ENCODE measurements at places on chromosomes 1 and 21.

- DNase-seq: no peak
These were observed 141.0 kb downstream of the USP25 start for GRCh38 chr21:15870819-15871218.

DNA sequence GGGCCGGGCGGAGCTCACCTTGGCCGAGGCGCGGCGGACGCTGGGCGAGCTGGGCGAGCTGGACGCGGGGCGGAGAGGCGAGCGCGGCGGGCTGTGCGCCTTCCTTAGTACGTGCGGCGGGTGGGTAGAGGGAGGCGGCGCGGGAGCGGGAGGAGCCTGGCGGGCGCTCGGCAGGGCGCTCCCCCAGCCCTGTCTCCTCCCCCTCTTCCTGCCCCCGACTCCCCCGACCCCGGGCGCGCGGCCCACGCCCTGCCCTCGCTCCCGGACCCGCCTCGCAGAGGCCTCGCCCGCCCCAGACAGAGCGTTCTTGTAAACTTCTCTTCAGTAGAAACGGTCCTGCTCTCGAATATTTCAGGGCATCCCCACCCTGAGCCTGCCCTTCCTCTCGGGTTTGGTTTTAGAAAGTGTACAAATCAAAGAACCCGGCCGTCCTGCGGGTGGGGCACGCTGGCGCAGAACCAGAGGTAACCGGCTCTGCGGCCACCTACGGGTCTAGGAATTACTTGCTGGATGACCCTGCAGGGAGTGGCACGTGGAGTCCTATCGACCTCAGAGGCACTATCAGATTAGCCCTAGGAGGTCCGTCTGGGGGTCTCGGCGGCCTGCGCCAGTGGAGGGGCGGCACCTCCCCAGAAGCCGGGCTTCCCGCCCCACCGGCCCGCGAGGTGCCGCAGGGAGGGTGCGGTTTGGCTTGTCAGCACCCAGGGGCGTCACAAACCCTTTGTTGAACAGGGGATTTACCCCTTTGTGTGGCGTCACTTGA lies at the start of gene S100A10:
Gene S100A10 (minus strand): TSS at position 126 of the 763 bp plus-strand sequence. CDS start 7,629 bp downstream, outside the sequence.
- DNase-seq: peak; percentile 51

DNA sequence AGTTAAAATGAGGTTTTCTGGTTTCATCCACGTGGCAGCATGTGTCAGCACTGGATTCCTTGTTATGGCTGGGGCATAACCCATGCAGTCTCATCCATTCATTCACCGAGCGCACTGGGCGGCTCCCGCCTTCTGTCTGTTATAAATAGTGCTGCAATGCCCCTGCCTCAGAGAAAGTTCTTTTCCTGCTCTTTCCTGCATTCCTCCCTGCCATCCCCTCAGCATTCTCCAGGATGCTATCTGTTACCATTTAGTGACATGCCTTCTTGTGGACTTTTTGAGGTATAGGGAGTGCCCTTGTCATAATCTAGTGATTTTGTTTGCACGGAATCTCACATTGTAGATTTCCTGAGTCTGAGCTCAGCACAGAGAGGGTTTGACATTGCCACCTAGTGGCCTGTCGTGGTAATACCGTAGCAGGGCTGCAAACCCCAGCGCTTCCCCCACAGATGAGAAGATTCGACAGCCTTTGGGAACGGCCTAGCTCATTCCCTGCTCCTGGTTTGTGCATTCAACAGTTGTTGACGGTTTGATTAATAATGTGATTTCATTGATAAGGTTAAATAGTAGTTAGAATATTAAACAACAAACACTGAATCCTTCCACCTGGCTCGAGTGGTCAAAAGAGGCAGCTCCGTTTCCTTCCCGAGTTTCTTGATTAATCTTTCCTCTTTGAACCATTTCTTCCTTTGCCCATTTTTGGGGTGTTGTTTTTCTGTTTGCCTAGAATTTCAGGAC lies 46.3 kb downstream of the UMODL1 start:
- peak; percentile 58 for DNase-seq

GRCh38 chr1:50570066-50570468 lies 146.8 kb upstream of the DMRTA2 start:
- peak; percentile 40 for DNase-seq

- DNase-seq: no peak
These were observed 134.5 kb upstream of the MAGI3 start for GRCh38 chr1:113255720-113256347.

DNA sequence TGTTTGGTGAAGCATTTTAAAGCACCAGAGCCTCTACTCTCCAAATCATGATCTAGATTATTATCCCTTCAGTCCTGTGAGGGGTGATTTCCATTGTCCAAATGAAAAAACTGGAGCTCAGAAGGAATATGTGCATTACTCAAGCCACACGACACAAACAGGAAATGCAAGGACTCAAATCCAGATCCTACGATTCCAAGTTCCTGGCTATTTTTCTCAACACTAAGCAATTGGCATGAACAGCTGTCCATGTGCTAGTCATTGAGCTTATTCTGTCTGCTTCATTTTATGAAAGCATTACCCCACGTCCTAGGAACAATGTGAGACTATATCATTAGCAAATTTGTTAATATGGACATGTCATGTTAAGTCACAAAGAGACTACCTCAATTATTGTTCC lies 273.1 kb upstream of the LYPLAL1 start:
- no peak for DNase-seq

GRCh38 chr1:115219927-115220326 lies 118.1 kb downstream of the NGF start:
- no peak for DNase-seq

DNA sequence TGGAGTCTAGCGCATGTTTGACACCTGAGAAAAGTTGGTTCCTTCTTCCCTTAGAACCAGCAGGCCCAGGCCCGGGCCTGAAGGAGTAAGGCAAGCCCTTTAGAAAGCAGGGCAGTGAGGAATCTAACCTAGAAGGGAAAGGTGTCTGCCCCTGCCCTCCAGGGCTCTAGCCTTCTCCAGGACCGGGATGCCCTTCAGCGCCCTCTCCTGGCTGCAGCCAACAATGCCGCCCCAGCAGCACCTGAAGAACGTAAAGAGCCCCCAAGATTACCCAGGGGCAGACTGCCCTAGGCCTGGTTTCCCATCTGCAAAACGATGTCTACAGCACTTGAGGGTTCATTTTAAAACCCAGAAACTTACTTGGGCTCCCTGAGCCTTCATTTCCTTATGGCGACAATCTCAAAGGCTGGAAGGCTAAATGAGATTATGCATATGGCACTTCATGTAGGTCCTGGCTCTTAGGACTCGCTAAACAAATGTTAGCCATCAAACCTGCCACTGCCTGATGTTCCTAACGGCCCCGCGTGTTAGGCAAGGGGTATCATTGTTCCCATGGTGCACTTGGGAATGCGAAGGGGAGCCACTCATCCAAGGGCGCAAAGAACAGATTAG lies 106.7 kb upstream of the KLHDC7A start:
- DNase-seq: no peak

DNA sequence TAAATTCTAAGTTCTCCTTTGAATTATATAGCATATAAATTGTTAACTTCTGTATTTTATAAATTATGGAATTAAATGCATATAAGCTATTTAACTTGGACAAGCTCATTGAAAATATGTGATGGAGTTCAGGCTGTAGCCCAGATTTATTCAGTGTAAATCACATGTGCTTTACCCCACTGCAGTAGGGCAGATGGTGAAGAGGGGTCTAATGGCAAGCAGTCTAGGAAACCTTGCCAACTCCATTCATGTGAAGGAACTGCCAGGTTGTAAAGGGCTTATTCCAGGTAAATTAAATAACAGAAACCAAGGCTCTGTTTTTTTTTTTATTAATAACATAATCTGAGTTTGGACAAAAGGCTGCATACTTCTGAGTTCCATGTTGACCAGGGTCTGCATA lies 243.2 kb downstream of the NCAM2 start:
- no peak for DNase-seq

GRCh38 chr1:160718210-160718609 lies 6.6 kb upstream of the CD48 start:
- DNase-seq: no peak

DNA sequence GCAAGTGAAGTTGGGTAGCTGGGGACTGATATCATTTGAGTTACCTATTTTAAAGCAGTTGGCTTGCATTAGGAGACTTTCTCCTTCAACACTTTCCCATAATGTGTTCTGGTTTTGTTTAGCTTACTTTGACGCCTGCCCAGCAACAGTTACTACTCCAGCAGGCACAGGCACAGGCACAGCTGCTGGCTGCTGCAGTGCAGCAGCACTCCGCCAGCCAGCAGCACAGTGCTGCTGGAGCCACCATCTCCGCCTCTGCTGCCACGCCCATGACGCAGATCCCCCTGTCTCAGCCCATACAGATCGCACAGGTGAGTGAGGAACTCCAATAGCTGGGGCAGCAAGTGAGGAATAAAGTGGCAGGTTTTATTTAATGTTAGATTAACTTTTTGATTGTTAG lies 144.3 kb downstream of the CD247 start:
- DNase-seq: no peak

- no peak for DNase-seq
These were observed 28.8 kb downstream of the IRF2BP2 start for GRCh38 chr1:234581063-234581714.

GRCh38 chr1:37147392-37147831 lies 113.1 kb upstream of the GRIK3 start:
- no peak for DNase-seq

DNA sequence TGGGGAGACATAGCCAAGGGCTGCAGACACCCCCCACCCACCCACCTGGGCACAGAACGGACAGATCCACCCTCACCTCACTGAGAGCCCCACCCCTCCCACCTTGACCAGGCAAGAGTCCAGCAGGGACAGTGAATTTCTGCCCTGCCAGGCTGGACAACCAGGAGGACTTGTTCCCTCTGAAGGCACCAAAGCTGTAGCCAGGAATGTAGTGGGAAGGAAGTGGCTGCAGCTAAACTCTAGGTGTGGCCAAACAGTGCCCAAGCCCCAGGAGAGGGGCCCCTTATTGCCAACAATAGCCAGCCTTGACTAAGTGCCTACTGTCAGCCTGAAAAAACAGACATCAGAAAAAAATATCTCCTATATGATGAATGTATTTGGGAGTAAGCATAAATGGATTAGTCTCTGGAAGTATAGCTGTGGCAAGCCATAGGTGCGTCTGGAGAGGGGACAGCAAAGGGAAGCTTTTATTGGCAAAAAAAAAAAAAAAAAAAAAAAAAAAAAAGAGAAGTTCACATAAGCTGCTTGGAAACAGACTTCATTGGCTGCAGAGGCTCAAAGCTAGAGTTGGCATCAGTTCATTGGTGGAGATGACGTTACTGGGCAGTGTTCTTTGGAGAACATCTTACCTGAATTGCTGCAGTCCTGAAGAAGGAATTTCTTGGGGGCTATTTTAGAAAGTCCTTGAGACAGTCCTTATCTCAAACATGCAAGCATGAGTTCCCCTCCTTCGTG lies 64.1 kb upstream of the TMEM51 start:
- no peak for DNase-seq

DNA sequence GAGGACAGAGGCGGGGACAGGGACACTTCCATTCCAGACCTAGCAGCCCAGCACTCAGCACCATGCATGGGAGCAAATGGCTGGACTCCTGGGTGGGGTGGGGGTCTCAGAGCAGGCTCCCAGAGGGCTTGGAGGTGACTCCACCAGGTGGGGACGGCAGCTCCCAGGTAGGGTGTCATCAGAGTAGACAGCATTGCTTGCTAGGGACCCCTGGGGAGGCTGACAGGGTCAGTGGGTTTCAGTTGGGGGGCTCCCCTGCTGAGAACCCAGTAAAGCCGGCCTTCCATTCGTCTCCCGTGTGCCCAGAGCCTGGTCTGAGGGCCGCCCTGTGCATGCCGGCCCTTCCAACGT lies 4.8 kb upstream of the GJC2 start:
- no peak for DNase-seq

GRCh38 chr21:42570841-42571387 lies 57.3 kb downstream of the SLC37A1 start:
- DNase-seq: peak; percentile 85

DNA sequence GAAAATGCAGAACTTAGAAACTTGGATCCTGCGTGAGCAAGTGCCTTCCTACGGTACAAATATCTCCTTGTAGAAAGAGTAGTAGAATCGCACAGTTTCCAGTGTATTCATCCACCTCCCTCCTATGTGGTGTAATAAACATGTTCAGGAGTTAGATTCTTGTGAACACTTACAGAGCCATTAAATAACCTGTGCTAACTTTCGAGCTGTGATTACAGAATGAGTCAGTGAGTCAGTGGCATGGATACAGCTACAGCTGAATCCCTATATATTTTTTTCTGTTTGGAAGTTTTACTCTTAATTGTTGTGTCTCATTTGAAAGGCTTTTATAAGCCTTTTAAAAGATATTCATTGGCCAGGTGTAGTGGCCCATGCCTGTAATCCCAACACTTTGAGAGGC lies 148.7 kb downstream of the EDEM3 start:
- no peak for DNase-seq

- DNase-seq: no peak
These were observed 36.8 kb upstream of the RALGPS2 start for GRCh38 chr1:178688244-178688643.

GRCh38 chr1:175191659-175192058 lies 917 bp downstream of the KIAA0040 start:
- DNase-seq: peak; percentile 19

GRCh38 chr1:69523032-69523431 lies 44.7 kb upstream of the LRRC7 start:
- no peak for DNase-seq

DNA sequence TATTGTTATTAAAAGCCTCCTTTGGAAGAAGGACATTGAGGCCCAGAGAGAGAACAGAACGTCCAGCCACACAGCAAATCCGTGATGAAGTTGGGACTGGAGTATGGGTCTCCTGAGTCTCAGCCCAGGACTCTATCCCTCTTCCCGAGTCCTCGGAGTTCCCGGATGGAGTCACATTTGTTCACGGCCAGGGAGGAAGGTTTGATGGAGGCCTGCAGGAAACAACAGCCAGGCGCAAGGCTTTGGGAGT lies 357 bp upstream of the TXLNA start:
- peak; percentile 60 for DNase-seq

- DNase-seq: no peak
These were observed 123.7 kb upstream of the ATP1B1 start for GRCh38 chr1:168982778-168983177.

DNA sequence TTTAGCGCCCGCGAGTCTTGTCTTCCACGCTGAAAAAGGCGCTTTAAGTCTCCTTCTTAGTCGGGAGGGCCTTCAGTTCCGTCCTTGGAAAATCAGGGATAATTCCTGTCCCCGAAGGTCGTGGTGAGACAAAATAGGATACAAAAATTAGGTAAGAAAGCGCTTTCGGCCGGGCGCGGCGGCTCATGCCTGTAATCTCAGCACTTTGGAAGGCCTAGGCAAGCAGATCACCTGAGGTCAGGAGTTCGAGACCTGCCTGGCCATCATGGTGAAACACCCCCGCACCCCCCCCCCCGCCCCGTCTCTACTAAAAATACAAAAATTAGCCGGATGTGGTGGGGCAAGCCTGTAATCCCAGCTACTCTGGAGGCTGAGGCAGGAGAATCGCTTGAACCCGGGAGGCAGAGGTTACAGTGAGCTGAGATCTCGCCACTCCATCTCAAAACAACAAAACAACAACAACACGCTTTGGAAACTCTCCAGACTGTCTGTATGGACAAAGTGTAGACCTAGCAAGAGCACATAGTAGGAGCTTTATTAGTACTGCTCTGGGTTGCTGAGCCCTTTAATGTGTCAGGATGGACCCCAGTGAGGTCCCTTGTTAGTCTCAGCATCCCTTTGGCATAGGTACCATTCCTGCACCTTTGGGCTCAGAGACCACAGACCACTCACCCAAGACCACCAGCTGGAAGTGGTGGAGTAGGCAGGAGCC lies 790 bp upstream of the TMEM54 start:
- no peak for DNase-seq
